ENCODE measurements at places on chromosomes 3 and 15.

GRCh38 chr15:99155961-99156443 lies 51.1 kb downstream of the SYNM start:
- no peak for DNase-seq

DNA sequence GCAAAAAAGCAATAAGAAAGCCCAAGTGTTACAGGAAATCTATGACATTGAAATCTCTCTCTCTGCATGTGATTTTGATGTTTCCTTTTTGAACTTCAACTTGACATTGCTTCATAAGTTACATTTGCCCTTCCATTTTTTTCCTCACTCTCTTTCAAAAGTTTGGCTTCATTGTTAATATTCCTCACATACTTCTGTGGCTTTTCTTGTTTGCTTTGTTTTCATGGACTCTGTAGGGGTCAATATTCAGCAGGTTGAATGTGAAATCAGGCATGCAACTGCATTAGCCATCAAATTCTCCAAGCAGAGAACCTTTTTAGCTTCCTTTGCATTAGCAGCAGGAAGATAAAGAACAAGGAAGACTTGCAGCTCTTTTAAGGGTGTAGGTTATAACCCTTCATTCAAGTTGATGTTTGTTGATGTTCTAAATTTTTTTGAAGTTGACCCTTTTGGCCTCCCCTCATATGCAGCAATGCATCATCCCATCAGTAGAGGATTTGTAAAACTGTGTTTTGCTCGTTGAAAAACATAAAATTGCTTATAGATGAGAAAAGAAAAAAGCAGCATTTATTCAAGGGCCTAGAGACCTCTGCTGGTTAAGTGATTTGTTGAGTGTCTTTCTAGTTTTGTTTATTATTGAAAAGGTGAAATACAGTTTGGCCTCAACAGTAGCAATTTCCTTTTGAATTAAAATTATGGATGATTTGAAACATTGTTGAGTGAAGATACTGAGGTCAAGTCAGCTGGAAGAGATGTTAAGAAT lies 211.4 kb downstream of the IL5RA start:
- DNase-seq, result no peak

DNA sequence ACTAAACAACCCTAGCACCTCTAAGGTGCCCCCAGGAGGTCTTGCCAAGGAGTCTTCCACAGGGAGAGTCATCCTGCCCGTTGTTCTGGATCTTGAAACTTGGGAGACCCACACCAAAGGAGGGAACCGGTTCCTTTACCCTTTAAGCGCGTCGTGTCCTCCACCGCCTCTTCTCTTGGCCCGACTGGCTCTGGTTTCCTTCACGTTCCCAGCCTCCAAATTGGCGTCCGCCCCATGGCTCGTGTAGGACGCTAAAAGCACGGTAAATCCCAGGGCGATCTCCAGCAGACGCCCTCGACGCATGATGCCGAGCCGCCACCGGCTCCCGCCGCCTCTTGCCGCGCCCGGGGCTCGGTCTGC lies 1.1 kb downstream of the FBN1 start:
- DNase-seq, result no peak

GRCh38 chr3:189903562-189904250 lies 217.0 kb downstream of the P3H2 start:
- no peak for DNase-seq

DNA sequence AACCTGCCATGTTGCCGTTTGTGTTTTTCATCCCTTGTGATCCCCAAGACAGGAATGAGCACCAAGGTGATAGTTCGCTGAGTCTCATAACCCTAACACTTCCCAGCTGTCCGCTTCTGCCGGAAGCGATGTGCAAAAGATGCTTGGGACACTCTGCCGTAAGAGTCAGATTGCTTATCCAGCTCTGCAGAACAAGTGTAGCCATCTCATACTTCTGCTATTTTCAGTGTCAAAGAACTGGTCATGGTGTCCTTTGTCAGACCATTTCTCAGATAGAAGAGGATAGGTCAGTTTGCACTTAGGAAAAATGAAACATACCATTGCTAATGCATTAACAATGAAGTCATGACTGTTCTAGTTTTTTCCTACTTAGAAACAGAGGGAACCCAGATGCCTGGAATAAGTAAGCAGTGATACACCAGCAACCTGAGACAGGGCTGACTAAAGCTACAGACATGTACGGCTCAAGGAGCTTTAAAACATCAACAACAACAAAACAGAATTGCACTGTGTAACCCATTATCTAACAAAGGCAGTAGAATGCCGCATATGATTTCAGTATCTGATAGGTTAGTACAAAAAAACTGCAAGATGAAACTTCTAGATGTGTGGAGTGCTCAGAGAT lies 134.0 kb upstream of the IL12A start:
- DNase-seq, result no peak

- DNase-seq, result no peak
These were observed 99.9 kb downstream of the SRGAP3 start for GRCh38 chr3:9149566-9149965.

DNA sequence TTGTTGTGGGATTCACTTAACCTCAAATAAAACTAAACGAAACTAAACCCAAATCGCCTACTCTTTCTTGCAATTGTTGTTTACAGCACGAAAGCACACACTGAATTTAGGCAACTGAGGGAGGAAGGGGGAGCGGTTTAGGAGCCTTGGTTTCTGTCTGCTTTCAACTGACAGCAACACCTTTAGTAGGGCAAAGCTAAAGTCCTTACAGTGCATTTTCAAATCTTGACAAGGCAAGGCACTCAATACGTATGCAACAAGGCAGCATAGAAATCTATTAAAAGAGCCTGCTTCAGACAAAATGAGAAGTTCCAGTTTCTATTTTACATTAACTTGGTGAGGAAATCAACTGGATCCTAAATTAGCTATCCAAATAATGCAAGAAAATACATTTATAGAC lies 174.6 kb downstream of the CHST2 start:
- DNase-seq, result no peak

DNA sequence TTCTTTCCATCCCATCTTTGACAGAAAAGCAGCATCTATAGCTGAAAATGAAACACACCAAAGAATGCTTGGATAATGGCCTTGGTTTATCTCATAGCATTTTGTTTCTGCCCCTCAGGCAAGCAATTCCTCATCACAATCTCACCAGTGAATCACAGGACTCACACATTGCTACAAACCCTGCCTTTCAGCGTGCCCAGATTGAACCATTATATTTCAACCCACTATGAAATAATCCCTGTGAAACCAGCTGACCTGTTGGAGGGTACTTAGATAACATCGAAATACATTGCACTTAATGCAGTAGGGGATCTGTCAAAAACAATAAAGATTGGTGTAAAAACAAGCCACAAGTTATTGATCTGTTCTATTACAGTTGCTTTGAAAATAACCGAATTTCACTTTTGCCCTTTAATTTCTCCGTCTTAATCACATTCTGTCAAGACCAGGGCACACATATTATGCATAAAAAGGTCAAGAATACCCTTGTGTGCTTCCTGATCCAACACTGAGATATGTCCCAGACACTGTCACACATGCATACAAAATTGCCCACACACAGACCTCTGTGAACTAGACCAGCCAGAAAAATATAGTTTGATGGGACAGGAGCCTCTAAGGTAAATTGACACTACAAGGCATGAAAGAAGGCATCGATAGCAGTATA lies 839.8 kb downstream of the NTRK3 start:
- no peak for DNase-seq

- DNase-seq, result no peak
These were observed 47.9 kb downstream of the PEAK1 start for GRCh38 chr15:77371850-77372563.

- DNase-seq, result no peak
These were observed 35.6 kb upstream of the TLE3 start for GRCh38 chr15:70133296-70133695.

DNA sequence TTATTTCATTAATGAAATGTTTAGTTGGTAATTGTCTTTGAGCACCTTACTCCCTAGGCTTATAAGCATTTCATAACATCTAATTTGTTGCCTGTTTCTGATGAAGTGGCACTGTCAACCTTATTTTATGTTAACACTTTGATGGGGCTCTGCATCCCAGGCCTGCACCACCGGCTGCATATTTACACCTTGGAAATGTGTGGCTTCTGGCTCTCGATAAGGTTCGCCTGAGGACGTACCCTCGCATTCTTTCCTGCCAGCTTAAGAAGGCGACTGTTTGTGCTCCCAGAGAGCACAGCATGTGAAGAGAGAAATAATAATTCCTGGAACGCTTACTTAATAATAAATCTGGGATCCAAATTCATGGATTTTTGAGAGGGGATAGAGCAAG lies 763.3 kb upstream of the CFAP20DC start:
- DNase-seq, result no peak

- DNase-seq, result no peak
These were observed 24.3 kb downstream of the FILIP1L start for GRCh38 chr3:100089812-100090668.

- DNase-seq, result no peak
These were observed 380.9 kb downstream of the EDEM1 start for GRCh38 chr3:5568451-5568850.

GRCh38 chr3:171806200-171807128 lies 3.8 kb downstream of the PLD1 start:
- no peak for DNase-seq

DNA sequence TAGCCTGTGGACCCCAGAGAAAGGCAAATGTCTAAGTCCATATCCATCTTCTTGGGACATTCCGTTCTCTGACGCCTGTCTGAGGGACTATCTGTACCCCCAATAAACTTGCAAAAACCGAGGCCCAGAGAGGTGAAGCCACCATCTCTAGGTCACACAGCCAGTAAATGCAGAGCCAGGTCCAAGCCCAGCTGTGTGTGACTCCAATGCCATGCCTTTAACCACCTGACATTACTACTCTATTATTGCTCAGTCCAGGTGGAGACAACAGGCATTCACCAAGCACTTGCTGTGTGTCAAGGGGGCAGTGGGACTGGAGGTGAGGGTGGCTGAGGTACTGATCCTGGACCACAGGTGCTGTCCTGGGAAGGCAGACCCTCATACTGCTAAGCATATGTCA lies 25.4 kb downstream of the CYP8B1 start:
- DNase-seq, result no peak

DNA sequence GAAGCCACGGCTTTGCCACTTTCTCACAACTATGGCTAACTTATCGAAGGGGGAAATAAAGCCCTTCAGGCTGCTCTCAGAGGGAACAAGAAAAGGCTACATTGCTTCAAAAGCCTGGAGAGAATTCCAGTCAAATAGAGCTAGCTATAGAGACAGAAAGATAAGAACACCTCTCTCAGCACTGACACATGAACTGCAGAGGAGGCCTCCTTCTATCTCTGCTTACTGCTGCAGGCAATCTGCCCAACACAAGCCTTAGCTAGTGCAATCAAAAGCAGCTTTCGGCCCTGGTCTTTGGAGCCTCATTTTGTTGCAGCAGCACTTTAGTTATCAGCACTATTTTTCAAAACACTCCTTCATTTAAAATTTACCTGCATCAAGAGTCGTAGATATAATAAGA lies 118.4 kb upstream of the ROBO1 start:
- DNase-seq, result no peak
